ENCODE measurements at places on chromosomes 12 and 14. TPM values are rescaled to one million over a fixed set of nuclear protein-coding genes. Genes with fewer than 3 reads are reported as not detected.

Gene RBM25
- total RNA-seq, result 26.5 TPM

Gene ZCRB1
- total RNA-seq, result 7.7 TPM

Gene TESPA1
- total RNA-seq, result 2.0 TPM

Gene RFX4
- not detected for total RNA-seq

Gene KRT79
- not detected for total RNA-seq

Gene CIDEB
- 26.3 TPM for total RNA-seq

- H3K4me3 ChIP-seq, result no peak overlapping the region
- H3K4me1 ChIP-seq, result no peaks in the 10 kb centered on the region
- no peaks in the 10 kb centered on the region for H3K36me3 ChIP-seq
- H3K27me3 ChIP-seq, result no peaks in the 10 kb centered on the region
These were observed 231.2 kb upstream of the DCN start for GRCh38 chr12:91413581-91414546.

DNA sequence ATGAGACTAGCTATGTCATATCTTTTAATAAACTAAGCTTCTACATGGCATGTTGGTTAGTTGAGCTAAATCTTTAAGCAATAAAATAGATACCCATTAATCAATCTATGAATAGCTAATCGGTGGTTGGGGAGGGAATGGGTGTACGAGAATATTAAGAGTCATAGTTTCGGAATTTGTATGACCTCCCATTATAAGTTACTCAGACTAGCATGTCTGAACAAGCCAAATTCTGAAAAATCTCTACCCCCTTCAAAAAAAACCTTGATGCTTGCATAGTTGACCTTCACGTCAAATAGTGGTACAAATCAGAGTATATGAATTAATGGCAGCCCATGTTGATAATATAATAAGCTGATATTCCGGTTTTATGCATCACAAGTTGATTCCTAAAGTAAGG lies 60.0 kb downstream of the PLEKHG7 start:
- peaks cover 5% of the 10 kb centered on the region for H3K4me1 ChIP-seq
- H3K27me3 ChIP-seq, result no peaks in the 10 kb centered on the region
- no peak overlapping the region for H3K4me3 ChIP-seq
- no peak for DNase-seq

- no peaks in the 10 kb centered on the region for H3K36me3 ChIP-seq
- H3K4me1 ChIP-seq, result peaks cover 11% of the 10 kb centered on the region
- H3K27ac ChIP-seq, result no peak overlapping the region
- no peak for DNase-seq
These were observed 33.4 kb upstream of the SYNDIG1L start for GRCh38 chr14:74459289-74459946.

- H3K36me3 ChIP-seq, result no peaks in the 10 kb centered on the region
- DNase-seq, result no peak
- H3K27ac ChIP-seq, result no peak overlapping the region
- no peaks in the 10 kb centered on the region for H3K27me3 ChIP-seq
- no peak overlapping the region for H3K4me3 ChIP-seq
These were observed 53.8 kb upstream of the CLEC14A start for GRCh38 chr14:38309522-38310277.

DNA sequence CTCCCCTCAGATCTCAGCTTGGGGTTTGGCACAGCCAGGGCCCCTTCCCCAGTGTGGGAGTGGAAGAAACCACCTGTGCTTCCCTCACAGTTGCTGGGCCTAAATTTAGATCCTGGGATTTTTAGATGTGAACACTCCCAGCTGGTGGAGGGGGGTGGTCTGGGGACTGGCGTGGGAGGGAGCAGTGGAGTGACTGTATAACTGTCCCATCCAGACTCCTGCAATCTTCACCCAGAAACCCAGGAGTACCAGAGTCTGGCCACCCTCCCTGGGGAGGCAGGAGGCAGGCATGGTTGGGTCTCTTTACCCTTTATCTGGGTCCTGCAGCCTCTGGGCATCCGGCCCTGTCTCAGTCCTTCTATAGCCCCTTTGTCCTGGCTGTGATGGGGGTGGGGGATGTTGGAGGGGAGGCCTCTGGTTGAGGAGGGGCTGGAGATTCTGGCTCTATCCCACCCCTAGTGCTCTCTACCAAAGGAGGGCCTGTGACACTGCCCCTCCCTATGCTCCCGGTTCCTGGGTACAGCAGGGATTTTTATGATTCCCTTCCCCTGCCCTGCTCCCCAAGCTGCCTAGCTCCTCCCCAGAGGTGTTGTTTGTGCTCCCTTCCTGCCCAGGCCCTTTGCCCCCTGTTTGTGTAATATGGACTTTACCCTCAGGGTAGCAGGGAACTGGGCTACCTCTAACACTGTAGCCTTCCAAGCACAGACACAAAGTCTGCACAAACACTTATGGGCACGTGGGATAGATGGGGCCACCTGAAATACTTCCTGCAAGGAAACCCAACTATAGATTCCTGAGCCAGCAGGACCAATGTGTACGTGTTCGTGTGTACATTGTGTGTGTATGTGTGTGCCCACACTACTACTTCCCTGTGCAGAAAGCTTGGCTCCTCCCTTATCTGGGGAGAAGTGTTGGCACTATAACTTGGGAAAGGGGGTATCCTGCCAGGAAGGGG lies 1.7 kb downstream of the ERBB3 start:
- H3K4me1 ChIP-seq, result peaks cover 4% of the 10 kb centered on the region
- DNase-seq, result no peak
- H3K36me3 ChIP-seq, result no peaks in the 10 kb centered on the region
- peak overlapping the region; percentile 98 for H3K27ac ChIP-seq

DNA sequence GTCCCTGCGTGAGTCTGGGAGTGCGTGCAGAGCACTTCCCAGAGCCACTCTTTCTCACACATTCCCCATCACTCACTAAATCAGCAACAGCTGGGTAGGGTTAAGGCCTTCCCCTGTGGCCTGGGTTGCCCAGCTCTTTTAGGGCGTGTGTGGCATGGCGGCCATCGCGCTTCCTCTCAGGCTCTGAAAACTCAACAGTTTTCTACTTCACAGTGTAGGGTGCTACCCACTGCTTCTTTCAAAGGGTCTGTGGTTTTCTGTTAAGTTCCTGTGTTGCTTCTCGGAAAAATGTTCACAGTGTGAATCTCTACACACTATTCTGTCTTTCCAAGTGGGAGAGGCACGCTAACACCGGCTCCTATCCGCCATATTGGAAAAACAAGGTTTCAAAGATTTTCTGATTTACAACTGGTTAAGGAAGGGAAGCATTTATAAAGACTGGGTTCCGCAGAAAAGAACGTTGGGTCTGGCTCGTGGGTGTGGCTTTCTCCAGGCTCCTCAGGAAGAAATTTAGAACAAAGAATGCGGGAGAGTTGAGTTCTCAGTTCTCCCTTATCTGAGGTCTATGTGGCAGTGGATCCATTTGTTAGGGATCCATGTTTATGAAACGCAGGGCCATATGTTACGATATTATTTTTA lies 34.9 kb upstream of the AEBP2 start:
- H3K27ac ChIP-seq, result no peak overlapping the region
- H3K4me3 ChIP-seq, result no peak overlapping the region
- H3K4me1 ChIP-seq, result peaks cover 6% of the 10 kb centered on the region
- DNase-seq, result no peak
- no peaks in the 10 kb centered on the region for H3K27me3 ChIP-seq

DNA sequence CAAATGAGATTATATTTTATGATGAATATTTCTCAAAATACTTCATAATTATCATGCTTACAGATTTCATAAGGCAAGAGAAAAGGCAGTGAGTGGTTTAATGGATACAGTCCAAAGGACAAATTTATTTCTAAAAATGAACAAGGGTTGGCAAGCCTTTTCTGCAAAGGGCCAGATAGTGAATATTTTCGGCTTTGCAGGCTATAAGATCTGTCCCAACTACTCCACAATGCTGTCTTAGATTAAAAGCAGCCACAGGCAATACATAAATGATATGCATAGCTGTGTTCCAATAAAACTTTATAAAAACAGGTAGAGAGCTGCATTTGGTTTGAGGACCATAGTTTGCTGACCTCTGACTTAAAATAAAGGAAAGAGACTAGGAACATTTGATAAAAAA lies 42.9 kb upstream of the STK38L start:
- H3K4me1 ChIP-seq, result peaks cover 6% of the 10 kb centered on the region
- no peak for DNase-seq
- peak overlapping the region; percentile 35 for H3K27ac ChIP-seq
- no peak overlapping the region for H3K4me3 ChIP-seq

DNA sequence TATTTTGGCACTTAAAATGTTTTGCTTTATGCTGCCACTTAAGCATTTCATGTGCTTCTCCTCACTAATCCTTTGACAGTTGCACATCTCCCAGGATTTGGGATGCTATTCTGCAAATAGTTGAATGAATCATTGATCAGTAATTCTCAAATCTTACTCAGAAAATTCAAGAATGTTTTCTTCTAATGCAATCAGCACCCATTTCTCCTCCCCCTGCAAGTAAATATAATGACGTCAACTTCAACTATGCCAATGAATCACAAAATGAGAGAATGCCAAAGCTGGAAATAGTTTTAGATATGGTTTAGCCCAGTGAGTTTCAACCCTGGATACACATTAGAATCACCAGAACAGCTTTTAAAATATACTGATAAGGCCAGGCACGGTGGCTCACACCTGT lies 2.1 kb upstream of the BLOC1S1 start:
- H3K36me3 ChIP-seq, result no peaks in the 10 kb centered on the region
- H3K4me3 ChIP-seq, result no peak overlapping the region
- H3K27me3 ChIP-seq, result no peaks in the 10 kb centered on the region
- H3K4me1 ChIP-seq, result peaks cover 37% of the 10 kb centered on the region
- no peak overlapping the region for H3K27ac ChIP-seq
- DNase-seq, result no peak

DNA sequence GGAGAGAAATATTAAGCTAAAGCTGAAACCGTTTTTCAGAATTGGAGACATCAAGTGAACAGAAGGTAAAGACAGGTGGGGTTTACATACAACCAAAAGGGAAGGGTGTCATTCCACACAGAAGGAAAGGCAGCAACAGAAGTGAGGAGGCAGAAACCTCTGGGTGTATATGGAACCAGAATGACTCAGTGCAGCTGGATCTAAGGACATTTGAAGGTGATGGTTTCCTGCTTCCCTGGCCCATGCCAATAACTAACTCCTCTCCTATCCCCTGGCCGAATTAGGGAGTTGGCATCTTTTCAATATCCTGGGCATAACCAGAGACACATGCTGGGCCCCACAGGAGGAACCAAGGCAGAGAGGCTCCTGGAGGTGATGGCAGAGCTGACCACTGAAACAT lies 8.4 kb downstream of the NCKAP5L start:
- no peak overlapping the region for H3K27ac ChIP-seq
- no peaks in the 10 kb centered on the region for H3K27me3 ChIP-seq
- DNase-seq, result no peak
- peaks cover 18% of the 10 kb centered on the region for H3K4me1 ChIP-seq

- no peaks in the 10 kb centered on the region for H3K27me3 ChIP-seq
- H3K4me1 ChIP-seq, result peaks cover 47% of the 10 kb centered on the region
- H3K36me3 ChIP-seq, result peaks cover 67% of the 10 kb centered on the region
- no peak for DNase-seq
- no peak overlapping the region for H3K4me3 ChIP-seq
These were observed 4.8 kb downstream of the ABHD4 start for GRCh38 chr14:22602862-22603261.

DNA sequence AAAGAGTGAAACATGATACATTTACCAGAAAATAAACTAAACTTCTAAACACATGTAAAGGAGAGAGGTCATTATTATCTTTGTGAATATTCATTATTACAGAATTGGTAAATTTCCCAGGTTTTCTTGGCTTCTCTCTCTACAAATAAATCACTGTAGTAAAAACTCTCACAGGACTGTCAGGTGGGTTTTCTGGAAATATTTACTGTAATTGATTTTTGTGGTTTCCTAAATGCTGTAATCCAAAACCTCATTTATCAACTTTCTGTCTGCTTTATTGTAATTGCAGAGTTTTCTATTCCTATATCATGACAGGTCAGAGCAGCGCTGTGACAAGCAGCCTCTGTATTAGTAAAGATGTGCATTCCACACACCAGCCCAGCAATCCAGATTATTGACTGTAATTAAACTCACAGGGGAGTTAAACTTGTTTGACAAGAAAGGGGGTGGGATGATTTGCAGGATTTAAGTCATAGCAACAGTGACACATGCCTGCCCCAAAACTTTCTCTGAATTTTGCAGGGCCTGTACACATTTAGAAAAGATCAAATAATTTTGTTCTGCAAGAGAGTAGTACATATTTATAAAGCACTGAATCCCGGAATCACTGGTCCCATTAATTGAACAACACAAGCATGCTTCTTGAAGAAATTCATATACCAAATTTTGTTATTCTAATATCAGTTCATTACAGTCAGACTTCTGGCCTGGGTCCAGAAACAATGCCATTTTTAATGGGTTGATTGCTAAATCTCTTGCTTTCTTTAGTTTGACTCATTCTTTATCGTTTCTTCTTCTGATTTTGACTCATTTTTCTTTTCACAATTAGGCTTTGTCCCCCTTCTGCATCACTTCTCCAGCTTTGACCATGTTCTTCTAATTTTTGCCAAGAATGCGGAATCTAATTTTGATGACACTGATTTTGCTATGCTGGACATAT lies 42.2 kb downstream of the PTPRO start:
- peaks cover 6% of the 10 kb centered on the region for H3K4me1 ChIP-seq
- no peaks in the 10 kb centered on the region for H3K27me3 ChIP-seq
- H3K4me3 ChIP-seq, result no peak overlapping the region
- H3K36me3 ChIP-seq, result no peaks in the 10 kb centered on the region

- no peak overlapping the region for H3K27ac ChIP-seq
- no peak for DNase-seq
- H3K4me1 ChIP-seq, result peaks cover 5% of the 10 kb centered on the region
- peaks cover 13% of the 10 kb centered on the region for H3K36me3 ChIP-seq
- H3K27me3 ChIP-seq, result no peaks in the 10 kb centered on the region
- H3K4me3 ChIP-seq, result no peak overlapping the region
These were observed 45.8 kb upstream of the BATF start for GRCh38 chr14:75476274-75476995.

DNA sequence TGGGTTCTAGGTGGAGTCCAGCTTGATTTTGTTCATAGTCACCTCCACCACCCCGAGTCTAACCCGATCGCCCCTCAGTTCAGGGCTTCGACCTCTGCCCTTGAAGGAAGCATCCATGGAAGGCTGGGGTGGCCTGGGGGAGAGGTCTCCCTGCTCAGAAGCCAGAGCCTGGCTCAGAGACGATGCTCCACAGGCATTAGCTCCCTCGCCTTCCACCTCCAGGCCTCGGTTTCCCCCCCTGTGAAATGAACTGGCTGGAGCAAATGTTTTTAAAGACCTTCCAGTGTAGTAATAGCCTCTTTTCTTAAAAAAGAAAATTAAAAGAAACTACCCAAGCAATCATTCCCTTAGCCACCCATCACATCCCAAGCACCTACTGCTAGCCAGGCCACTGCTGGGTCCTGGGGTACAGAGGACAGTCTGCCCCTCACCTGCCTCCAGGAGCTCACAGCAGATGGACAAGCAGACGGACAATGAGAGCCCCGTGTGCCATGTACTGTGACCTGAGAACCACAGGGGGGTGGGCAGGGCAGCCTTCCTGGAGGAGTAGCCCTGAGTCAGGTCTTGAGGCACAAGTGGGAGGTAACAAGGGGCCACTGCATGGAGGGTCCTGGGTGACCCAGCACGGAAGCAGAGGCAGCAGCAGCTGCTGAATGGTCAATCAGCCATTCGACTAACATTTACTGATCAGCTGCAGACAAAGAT lies 42.3 kb upstream of the EML1 start:
- no peak overlapping the region for H3K4me3 ChIP-seq
- no peaks in the 10 kb centered on the region for H3K36me3 ChIP-seq
- peaks cover 55% of the 10 kb centered on the region for H3K4me1 ChIP-seq

GRCh38 chr12:51254536-51254935 lies 15.7 kb downstream of the SMAGP start:
- no peak overlapping the region for H3K27ac ChIP-seq
- H3K4me3 ChIP-seq, result no peak overlapping the region
- H3K36me3 ChIP-seq, result no peaks in the 10 kb centered on the region
- no peak for DNase-seq
- H3K4me1 ChIP-seq, result no peaks in the 10 kb centered on the region

GRCh38 chr12:100225491-100225890 lies 24.9 kb downstream of the ACTR6 start:
- no peak for DNase-seq
- no peak overlapping the region for H3K27ac ChIP-seq
- no peaks in the 10 kb centered on the region for H3K27me3 ChIP-seq
